Naive B cell (primary cell): ENCODE measurements at places on chromosomes 7 and 10.
A peak's percentile ranks its signal among the peaks of the same experiment; 100 is the strongest.

GRCh38 chr10:88835910-88836221 is 15.8 kb downstream of the ANKRD22 start:
- no peak for DNase-seq

DNA sequence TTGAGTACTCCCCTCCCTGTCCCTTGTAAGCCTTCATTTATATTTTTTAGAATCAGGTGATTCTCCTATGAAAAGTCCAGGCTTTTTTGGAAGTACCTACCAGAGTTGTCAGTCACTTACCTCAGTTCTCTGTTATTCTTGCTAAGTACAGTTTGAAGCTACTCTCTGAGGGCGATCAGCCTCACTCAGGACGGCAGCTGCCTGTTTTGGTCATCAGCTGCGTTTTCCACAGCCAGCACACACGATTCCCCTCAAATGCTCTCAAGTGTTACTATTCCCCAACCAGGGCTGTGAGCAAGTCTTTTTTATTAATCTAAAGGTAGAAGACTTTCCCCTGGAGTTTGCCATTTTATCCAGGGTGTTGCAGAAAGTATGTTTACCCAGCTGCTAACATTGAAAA is 328.6 kb downstream of the SUGCT start:
- no peak for DNase-seq

DNA sequence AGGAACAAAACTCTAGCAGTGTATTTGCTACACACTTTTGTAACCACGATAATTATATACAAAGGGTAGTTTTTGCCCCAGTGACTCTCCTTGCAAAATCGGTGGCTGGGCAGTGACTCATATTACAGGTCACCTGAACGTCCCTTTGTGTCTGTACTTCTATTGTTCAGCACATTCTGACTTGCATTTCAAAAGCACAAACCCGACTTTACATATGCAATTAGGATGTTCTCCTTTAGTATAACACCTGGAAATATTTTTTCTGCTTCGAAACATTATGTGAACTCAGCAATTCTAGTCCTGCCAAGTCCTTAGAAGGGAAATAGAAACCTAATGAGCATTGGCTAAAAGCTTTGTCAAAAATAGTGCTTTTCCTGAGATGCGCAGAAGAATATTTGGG is 6.0 kb downstream of the PRR15 start:
- DNase-seq: no peak

DNA sequence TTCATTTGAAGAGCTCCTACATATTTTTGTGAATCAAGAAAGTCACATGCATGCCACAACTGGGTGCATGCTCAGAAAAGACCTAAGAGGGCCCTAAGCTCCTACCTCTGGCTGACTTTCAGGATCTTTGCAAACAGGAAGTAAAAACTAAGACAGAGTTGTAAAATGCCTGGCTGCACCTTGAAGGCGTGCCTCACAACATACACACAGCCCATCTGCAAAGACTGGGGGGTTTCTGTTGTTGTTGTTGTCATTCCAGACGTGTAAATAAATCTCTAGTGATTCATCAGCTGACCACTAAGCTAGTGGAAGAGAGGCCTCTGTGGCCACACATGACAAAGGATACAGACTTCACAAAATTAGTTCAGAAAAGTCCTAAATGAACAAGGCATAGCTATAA is 31.8 kb downstream of the SMURF1 start:
- DNase-seq: no peak

DNA sequence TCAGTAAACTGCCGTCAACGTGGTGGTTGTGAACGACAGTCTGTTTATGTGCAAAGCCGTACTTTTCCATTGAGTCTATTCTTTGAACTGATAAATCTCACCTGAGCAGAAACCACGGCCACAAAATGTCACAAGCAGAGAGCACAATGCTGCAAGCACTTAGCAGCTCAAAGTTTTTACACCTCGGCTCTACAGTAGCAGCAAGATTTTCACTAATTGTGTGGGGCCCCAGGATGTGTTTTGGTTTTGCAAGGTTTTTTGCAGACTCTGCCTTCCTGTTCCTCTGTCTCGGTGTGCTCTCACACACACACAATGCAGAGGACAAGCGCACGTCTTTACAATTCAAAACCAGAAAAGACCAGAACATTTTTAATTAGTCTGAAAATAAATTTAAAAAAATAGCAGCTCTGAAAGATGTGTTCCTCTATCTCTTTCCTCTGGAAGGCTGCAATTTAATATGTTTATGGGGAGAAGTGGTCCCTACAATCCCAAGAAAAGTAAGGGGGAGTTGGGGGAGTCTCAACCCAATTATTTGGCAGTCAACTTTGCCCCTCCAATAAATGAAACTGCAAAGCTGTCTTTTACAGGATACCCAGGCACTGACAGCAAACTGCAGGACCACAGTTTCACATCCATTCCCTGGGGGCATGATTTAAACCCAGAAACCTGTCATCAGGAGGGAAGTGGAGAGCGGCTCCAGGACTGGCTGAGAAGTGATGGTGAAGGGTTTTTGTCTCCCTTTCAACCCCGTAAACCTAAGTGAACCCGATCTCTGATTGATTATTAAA is 73.8 kb upstream of the SFMBT2 start:
- DNase-seq: peak; percentile 51

DNA sequence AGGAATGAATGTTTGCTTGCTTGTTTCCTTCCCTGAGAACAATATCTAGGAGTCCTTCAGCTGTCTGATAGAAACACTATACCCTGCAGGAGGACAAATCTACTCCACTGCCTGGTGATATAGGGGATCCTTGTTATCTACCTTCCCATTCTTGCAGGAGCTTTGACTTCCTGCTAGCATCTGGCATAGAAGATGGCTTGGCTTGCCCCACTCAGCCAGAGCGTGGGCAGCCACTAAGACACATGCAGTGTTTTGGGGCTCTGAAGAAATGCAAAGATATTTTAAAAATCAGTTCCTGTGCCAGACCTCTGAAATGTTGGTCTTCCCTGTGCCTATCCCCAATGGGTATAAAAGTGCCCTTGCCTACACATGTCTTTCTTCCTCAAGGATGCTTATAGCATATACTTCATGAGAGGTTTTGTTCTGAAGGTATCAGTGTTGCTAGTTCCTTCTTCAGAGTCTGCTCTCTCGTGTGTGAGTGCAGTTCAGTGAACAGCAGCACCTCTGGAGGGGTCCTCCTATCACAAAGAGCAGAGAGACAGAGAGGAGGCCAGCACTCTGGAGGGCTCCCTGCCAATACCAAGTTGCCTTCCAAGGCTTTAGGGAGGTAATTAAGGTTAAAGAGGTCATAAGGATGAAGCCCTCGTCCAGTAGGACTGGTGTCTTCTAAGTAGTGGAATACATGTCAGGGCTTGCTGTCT is 149.1 kb upstream of the CALCR start:
- DNase-seq: no peak

GRCh38 chr7:41110186-41110585 is 592.7 kb downstream of the INHBA start:
- no peak for DNase-seq

GRCh38 chr10:108454224-108454623 is 1289.7 kb upstream of the SORCS1 start:
- no peak for DNase-seq

DNA sequence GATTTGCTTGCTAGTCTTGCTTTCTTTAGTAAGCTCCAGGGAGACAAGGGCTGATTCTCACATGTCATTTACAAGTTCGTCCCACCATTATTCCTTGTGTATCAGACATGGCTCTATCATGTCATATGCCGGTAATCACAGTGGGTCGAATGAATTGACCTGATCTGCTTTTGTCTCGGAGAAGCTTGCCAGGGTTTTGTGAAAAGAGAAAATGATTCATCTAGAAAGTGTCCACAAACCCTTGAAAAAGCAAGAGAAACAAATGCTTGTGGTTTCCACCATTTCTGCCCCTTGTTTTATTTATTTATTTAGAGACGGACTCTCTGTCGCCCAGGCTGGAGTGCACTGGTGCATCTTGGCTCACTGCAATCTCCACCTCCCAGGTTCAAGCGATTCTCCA is 278.5 kb downstream of the TCF7L2 start:
- DNase-seq: no peak

- no peak for DNase-seq
Measured at GRCh38 chr10:71685554-71686232, 33.9 kb downstream of the C10orf105 start.

- DNase-seq: no peak
Measured at GRCh38 chr10:114077347-114077746, 33.7 kb downstream of the ADRB1 start.

- DNase-seq: peak; percentile 87
Measured at GRCh38 chr7:87474533-87475358, 734 bp downstream of the ABCB4 start.

GRCh38 chr7:124597509-124597908 is 168.1 kb downstream of the GPR37 start:
- no peak for DNase-seq

- DNase-seq: no peak
Measured at GRCh38 chr7:128040205-128040604, 9.0 kb upstream of the LRRC4 start.

- DNase-seq: no peak
Measured at GRCh38 chr10:23173214-23174073, 18.7 kb upstream of the PTF1A start.

GRCh38 chr7:138204285-138204981 is 128.2 kb downstream of the AKR1D1 start:
- DNase-seq: no peak

GRCh38 chr10:55329796-55330195 is 528.8 kb upstream of the PCDH15 start:
- DNase-seq: no peak

GRCh38 chr7:105429746-105430612 is 41.3 kb upstream of the SRPK2 start:
- DNase-seq: peak; percentile 35

DNA sequence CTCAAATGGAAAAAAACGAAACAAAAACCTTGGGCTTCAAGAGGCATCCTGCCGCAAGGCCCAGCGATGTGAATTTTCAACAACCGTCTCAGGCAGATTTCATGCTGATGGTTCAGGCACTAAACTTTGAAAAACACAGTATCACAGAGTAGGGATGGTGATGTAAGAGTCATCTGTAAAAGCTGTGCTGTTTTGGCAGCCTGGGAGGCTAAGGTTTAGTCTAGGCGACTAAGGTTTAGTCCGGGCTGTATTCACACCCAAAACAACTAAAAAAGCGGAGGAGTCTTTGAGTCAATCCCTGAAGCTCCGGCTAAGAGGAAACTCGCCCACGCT is 420 bp upstream of the MINPP1 start:
- no peak for DNase-seq

- DNase-seq: no peak
Measured at GRCh38 chr7:133419041-133419440, 166.2 kb downstream of the EXOC4 start.

DNA sequence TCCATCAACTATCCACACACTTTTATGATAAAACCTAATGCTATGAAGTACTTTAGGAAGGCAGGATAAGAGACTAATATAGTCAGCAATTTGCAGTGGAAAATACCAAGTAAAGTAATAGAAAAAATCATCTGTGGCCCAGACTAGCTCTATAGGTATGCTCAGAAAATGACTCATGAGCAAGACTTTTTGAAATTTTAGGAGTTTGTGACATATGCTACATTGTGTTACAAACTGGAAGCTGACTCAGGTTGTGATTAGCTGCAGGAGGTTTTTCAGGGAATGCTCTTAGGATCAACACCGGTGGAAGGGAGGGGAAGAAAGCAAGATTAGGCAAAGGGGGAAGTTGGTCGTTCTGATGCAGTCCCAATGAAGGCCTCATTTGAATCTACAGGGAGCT is 56.1 kb downstream of the FEZF1 start:
- no peak for DNase-seq

DNA sequence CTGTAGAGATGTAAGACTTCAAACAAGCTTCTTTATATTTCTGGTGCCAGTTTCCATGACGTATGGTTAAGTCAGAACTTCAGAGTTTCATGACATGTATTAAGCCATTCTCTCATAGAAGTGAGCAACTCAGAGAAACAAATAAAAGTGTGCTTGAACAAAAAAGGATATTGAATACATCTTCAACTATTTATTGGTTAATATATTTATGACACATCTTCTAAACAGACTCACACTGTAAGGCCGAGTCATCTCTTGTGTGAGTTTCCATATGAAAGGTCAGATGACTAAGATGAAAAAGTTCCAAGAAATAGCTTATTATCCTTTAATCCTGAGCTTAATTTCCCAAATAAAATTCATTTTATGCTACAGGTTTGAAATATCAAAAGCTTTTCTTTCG is 105.5 kb upstream of the CSTF2T start:
- no peak for DNase-seq

DNA sequence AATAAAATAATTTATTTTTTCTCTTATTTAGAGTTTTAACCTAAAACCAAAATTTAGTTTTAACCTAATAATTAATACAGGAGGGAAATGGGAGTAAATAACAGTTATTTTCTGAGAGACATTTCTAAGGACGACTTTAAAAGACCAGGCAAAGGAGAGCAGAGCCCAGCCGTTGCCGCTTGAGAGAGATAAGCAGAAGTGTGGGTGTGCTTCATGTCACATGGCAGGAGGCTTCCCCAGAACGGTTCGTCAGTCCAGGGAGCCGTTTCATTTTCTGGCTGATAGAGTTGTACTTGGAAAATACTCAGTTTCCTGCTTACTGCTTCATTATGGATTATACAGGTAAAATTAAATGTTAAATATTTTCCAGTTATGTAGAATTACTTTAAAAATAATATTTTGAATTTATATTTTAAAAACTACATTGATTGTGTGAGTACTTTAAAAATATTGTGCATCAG is 61.4 kb downstream of the ST7 start:
- DNase-seq: no peak

GRCh38 chr7:31669461-31669860 is 17.6 kb upstream of the PPP1R17 start:
- no peak for DNase-seq

DNA sequence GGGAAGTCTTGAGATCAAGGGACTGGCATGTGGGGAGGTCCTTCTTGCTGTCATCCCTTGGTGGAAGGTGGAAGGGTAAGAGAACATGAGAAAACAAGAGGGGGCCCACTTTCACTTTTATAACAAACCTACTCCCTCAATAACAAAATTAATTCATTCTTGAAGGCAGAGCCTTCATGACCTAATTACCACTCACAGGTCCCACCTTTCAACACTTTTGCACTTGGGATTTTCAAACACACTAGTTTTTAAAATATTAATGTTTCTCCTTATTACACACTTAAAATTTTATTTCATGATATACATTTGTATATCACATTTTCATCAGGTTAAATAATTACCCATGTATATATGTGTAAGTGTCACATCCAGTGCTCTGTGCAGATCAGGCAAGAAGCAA is 2.0 kb downstream of the ST7 start:
- DNase-seq: no peak

- peak; percentile 20 for DNase-seq
Measured at GRCh38 chr10:21702633-21703111, 168.6 kb downstream of the MLLT10 start.

GRCh38 chr7:149261829-149262617 is at the start of gene ZNF783:
TSS of gene ZNF783 (plus strand) at chr7:149262196. CDS start at chr7:149262334, 138 bp downstream.
- peak; percentile 84 for DNase-seq
